H9 (cell line): ENCODE measurements at places on chromosomes 7 and 10.
A peak's percentile ranks its signal among the peaks of the same experiment; 100 is the strongest.

DNA sequence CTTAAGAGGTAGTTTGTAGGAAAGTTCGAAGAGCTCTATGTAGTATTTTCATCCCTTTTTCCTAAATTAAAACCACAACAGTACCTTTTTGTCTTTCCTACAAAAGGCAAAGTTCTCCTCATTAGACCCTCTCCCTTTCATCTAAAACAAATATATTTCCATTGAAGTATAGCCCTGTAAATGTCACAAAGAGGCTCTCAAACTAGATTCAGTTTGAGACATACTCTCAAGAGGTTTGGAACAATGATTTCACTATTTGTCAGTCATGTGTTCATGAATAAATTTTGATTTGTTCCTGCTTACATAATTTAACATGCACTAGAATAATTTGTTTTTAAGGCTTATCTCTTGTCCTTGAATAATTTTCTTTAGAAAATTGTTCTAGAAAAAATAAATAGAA is 12.2 kb downstream of the TAS2R16 start:
- DNase-seq = no peak

DNA sequence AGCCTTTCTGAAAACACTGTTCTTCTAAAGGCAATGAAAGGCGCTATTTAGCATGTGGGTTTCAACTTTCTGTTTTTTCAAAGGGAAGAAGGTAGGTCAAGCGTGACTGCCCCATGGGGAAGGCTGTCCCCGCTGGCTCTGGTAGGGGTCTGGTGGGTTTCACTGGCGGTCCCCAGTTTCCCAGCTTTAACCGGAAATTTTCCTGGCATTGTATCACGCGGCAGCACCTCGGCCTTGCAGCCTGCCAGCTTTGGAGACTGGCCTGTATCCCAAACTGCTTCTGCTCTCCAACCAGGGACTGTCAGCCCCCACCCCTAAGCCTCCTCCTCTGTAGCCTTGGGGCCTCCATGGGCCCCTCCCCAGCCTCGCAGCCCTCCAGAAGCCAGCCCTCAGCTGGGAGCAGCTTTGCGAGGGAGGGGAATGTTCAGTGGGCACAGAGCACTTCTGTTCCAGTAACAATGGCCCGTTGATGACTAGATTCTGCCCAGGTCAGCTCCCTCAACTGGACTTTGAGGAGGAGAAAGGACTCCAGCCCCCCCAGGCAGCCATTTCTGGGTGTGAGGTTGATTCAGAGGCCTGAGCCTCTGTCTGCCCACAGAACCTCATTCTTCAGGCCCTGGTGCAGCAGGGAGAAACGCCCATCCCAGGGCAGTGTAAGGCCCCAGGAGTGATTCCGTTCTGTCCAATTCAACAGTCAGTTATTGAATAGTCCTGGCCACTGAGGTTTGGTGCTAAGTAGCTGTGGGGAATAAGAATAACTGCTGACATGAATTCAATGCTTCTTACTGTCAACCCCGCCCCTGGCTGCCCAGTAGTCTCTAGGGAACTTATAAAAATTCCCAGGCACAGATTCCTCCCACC is 17.1 kb downstream of the CHST3 start:
- no peak for DNase-seq

GRCh38 chr7:71457846-71458590 is 326.1 kb downstream of the GALNT17 start:
- DNase-seq = peak; percentile 52

- no peak for DNase-seq
These were observed 148.3 kb upstream of the PHYHIPL start for GRCh38 chr10:59027975-59028655.

DNA sequence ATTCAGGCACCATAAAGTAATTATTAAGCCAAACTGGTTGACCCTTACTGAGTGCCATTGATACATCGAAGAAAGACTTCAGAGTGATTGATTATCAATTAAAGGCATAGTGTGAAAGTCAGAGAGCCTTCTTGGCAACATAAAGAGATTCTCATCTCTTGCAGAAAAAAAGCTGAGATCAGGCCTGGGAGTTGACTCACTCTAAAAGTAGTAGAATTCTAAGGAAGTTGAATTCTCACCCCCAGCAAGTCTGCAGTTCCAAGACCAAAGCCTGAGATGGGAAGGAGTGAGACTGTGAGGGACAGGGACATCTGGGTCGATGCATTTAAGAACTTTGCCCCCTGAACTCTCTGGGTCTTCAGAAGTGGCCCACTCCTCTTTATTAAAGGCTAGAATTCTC is 21.6 kb upstream of the ERCC6 start:
- DNase-seq = no peak

DNA sequence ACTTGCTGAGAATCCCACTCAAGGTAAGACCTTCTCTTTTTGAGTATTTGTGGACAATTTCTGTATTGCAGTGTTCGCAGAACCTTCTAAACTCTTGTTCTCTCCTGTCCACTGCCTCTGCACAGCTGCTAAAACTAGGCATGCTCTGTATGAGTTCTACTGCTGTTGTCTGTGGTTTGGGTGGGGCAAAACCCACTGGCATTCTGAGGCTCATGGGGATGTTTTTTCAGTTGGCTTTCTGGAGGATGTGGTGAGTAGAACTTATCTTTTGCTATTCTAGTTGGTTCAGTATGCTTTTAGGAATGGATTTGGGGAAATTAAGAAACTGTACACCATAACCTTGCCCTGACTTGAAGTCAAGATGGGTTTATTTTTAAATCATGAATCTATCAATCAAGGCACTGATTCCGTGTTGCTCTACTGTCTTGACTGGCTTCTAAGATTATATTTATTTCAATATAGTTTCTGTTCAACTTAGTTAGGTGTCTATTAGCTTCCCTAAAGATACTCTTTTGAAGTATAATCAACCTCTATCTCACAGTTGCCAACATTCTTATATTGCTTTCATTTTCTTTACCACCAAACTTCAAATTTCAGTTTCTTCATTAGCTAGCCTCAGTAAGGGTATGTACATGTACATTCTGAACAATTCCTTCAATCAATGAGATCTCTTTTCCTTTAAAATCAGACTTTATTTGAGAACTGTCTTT is 25.0 kb upstream of the C1GALT1 start:
- no peak for DNase-seq

DNA sequence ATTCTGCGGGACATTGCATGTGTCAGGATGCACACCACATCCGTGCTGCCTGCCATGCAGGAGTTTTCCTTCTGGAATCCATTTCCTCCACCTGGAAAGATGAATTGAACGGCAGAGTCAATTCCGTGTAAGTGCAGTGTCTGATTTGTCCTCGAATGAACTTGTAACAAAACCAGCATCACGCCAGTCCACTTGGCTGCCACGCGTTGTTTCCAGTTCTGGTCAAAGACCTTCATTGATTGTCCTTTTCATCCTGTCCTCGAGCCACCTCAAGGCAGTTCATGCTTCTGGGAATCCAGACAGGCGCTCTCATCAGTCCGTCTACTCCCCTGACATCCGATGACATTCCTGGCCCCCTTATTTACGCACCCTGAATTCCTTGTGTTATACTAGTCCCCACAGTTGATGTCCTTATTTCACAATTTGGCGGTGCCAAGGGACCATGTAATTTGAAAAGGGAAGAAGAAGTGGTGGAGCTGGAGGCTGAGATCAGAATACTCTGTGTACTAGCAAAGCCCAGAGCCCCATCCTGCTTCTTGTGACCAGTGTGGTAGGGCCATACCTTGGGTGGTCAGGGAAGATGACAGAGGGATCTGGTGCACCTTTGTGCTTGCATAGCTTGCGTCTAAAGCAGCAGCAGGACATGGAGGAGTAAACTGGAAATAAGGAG is 502.2 kb downstream of the PLXNA4 start:
- no peak for DNase-seq

GRCh38 chr7:90111-91063 is 102.0 kb upstream of the FAM20C start:
- no peak for DNase-seq

DNA sequence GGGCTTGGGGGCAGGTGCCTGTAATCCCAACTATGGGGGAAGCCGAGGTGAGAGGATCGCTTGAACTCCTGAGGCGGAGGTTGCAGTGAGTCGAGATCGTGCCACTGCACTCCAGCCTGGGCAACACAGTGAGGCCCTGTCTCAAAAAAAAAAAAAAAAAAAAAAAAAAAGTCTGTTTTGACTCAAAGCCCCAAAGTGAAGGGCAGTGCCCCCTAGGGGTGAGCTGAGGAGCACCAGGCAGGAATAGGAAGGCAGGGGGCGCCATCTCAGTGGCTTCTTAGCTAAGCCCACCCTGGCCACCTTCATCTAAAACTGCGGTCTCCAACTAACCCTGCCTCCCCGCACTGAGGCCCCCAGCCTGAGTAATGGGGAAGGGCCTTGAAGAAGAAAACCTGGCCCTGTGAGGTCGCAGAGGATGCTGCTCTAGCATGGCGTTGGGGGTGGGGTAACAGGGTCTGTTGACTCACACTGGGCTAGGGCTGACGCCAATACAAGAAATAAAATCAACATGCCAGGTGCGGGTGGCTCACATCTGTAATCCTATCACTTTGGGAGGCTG is 9.8 kb downstream of the PODXL start:
- DNase-seq = peak; percentile 95

DNA sequence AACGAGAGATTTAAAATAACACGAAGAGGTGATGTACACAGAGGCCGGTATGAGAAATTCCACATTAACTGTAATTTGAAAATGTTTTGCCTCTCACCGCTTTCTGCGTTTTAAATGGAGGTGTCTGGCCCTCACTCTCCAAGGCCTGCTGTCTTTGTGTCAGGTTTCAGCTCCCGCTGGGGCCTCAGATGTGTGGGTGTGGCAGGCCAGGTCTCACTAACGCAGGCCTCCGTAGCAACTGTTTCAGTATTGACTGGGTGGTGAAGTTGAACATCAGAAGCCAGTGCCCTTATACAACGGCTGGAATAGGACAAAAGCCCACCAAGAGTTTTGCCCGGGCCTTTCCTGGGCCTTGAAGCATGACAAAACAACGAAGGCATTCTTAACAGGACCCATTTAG is 303.1 kb downstream of the ADARB2 start:
- peak; percentile 55 for DNase-seq

DNA sequence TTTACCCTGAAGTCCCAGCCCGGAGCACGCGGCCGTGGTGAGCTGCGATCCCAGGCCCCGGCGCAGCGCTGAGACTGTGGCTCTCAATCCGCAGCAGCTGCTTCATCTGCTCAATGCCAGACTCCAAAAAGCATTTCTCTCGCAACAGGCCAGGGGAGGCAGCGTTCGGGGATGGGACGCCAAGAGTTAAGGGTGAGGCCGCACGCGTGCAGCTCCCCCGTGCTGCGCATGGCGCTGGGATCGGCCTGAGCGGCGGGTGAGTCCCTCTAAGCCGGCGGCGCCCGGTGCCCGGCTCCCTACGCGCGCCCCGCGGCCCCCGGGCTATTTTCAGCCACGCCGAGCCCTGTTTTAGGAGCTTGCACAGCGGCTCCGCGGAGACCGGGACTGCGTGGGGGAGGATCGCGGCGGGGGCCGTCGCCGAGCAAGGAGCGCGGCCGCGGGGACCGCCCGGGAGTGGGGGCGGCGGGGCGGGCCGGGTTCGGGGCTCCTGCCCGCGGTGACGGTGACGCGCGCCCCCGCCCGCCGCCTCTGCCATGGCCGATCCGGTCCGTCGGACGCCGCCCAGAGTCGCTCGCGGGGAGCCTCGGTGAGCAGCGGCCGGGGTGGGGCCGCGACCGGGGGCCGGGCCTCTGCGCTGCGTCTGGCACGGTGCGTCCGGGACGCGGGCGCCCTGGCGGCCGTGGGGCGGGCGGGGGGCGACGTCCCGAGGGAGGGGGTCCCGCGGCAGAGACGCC is 29.4 kb upstream of the JAKMIP3 start:
- DNase-seq = peak; percentile 40

- no peak for DNase-seq
These were observed 68.9 kb upstream of the COL13A1 start for GRCh38 chr10:69732826-69733150.

GRCh38 chr7:5626498-5626897 is 155.0 kb downstream of the RNF216 start:
- DNase-seq = no peak

DNA sequence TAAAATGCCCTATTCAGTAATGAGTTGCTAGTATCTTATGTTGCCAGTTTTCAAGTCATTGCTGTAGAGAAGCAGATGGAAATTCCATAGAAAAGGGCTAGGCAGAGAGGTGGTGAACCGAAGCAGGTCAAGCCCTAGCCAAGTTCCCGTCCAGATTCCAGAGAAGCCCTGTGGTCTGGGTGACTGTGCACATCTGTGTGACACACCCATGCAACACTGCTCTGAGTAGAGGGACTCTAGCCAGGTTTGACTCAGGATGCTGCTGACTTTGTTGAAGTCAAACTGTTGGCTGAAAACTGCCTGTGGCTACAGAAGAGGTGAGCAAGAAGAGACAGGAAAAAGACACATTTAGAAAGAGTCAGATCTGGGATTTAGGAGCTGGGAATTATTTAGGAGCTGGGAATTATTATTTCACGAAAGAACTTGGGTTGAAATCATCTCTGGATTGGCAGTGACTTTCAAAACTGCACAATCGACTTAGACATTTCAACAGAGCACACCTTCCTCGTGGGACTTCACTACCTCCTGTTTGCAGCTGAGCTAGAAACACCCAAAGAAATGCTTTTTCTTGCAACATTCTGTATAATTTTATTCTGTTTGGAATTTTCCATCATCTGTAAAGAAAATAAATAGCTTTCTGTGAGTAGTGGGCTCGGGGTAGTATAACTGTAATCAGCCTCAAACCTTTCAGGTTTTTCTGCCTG is 149.1 kb upstream of the PRKCQ start:
- DNase-seq = no peak

DNA sequence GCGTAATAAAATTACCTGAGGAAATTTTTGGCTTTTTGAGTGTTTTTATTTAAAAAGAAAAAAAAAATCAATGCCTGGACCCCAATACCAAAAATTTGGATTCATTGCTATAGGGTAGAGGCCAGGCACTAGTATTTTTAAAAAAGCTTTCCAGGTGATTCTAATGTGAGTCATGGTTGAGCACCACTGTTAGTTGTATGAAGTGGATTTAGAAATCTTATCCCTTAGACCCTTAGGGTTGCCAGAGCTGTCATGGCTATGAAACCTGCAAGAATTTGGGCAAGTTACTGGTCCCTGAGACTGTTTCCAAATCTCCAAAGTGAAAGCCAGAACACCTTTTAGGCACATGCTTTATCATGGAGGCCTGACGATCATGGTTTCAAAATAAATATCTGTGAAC is 262.5 kb downstream of the AHR start:
- no peak for DNase-seq

GRCh38 chr7:155951554-155952158 is 139.4 kb upstream of the SHH start:
- DNase-seq = no peak

DNA sequence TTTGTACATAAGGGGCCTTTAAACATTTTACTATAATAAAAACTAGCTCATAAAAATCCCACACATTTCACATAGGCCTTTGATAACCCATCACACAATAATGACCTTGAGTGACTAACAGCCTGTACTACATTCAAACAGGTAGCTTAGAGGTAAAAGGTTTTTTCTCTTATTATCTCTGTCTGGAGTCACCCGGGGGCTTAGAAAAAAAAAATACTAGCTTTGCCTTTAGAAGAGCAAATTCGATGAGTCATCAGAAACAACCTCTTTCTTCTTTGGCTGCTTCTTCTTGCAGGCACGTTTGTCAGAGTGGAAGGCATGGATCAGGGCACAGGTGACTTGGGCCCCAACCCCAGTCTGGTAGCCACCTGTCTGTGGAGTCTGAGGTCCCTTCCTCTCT is 43.4 kb upstream of the ADO start:
- DNase-seq = no peak

- no peak for DNase-seq
These were observed 335.3 kb downstream of the MAGI2 start for GRCh38 chr7:79118143-79118542.

GRCh38 chr7:35992436-35992835 is 160.6 kb upstream of the EEPD1 start:
- no peak for DNase-seq
